Activated T-helper 9 cell treated with anti-CD3 and anti-CD28 coated beads, Interleukin-2, amount 50 U/mL, for 16 hours (primary cell): ENCODE measurements at places on chromosomes 3 and 15.

- DNase-seq: no peak
Observed at GRCh38 chr3:10468613-10469354, 36.6 kb downstream of the ATP2B2 start.

GRCh38 chr3:194054016-194054415, 81.9 kb upstream of the HES1 start:
- no peak for DNase-seq

DNA sequence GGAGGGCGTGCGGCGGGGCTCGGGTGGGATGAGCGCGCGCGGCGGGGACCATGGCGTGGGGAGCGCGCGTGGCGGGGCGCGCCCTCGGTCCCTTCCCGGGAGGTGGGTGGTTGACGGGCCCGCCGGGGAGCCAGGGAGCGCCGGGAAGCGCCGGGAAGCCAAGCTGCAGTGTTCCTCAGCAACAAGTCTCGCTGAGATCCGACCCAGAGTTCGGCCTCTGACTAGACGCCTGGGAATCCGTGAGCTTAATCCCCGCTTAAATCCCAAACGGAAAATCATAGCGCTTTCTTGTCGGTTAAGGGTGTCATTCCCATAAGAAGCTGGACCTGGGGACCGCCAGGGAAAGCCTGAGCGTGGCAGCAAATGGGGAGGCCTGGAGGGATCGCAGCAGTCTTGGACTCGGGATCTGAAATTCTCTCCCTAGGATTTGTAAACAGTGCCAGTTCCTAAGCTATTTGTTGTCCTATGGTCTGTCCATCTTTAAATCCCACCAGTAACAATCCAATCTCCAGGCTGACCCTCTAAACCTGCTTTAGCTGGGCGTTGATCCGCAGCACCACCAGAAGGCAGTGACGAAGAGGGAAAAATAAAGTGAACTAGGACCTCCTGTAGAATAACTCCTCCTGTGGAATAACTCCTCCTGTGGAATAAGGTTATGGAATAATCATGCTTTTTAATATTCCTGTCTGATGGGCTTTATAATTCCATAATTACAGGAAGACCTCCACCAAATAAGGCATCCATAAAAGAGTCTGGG, 570 bp upstream of the NEDD4 start:
- no peak for DNase-seq

DNA sequence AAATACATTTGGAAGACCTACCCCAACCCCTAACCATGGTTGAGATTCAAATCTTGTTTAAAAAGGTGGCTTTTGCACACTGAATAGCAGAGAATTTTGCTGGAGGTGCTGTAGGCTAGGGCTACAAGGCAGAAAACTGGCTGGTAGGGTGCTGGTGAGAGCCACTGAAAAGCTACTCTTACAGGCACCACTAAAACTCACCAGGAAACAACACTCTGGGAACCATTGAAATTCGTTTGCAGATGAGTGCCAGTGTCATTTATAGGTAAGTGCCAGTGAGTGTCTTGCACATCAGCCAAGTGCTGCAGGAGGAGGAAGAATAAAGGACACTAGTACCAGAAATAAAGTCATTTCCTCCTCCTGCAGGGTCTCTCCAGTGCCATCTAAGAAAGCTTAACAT, 610.2 kb downstream of the ZNF385D start:
- no peak for DNase-seq

GRCh38 chr3:189898559-189899153, 222.0 kb downstream of the P3H2 start:
- no peak for DNase-seq

DNA sequence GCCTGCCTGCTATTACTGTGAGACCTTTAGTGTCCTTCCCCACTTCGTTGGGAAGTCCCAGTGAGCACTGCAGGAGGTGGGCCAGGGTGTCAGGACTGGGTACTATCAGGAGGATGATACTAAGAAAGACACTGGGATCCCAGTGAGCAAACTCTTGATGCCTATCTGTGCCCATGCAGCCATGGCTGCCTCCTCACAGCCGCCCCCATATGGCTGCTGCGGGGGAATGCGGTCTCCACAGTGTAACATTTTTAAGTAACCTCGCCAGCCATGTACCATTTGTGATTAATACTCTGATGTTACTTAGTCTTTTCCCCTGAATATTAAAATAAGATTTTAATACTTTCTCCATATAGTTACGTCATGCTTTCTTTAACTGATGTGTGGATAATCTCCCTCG, 312.2 kb downstream of the RYR3 start:
- DNase-seq: no peak

- no peak for DNase-seq
Observed at GRCh38 chr15:68379058-68379758, 52.8 kb downstream of the ITGA11 start.

DNA sequence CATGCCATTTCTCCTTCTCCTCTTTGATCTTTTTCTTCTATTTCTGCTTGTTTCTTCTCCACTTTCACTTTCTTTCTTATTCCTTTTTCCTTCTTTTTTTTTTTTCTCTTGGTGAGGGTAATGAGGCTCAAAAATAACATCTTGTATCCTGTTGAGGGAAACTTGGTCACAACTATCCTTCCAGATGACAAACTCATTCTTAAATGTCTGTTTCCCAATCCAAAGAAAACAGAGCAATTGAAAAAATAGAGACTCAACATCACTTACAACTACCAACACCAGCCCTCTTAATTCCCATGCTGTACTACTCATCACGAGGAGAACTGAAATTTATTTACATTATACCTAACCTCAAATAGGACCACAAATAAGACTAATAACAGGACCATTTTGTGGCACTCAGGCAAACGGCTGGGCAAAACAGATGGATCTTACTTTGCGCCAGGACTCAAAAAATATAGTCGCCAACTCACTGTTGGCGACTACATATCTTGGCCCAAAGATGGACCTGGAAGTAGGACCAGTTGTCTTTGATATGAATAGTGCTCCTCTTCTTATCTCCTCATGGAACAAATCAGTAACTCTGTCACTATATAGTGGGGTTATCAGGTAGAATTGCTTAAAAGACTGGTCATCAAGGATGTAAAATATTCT, 343.9 kb downstream of the ZBTB20 start:
- no peak for DNase-seq

- no peak for DNase-seq
Observed at GRCh38 chr3:10977892-10978510, 14.5 kb upstream of the SLC6A1 start.

- DNase-seq: no peak
Observed at GRCh38 chr15:59349680-59350420, 22.8 kb downstream of the MYO1E start.

GRCh38 chr3:7194071-7194835, 333.3 kb downstream of the GRM7 start:
- DNase-seq: no peak

- no peak for DNase-seq
Observed at GRCh38 chr3:133295199-133295901, 104.5 kb upstream of the BFSP2 start.

DNA sequence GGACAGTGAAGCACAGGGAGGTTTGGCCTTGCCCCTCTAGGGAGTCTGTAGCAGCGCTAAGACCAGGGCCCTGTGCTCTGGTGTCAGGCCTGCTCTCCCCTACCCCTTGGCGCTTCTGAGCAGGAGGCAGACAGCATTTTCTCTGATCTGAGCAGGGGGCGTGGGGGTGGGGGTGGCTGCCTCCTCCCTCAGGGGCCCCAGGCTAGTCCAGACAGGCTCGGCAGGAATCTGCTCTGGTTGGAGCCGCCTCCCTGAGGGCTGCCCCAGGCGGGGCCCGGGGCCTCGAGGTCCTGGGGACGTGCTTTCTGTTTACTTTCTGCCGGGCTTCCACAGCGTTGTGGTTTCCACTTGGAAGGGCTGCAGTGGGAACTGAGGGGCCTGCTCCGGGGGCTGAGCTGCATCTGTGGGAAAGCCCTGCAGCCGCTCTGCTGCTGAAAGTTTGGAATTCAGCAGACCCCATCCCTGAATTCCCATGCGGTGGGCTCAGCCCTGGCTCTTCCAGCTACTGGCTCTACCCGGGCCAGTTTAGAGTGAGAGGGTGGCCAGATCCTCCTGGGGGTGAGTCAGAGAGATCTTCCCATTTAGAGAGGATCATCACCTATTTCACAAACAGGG, 105.4 kb downstream of the LINGO1 start:
- DNase-seq: no peak

GRCh38 chr3:32743934-32744333, 58.9 kb downstream of the CNOT10 start:
- DNase-seq: no peak

GRCh38 chr15:99006904-99007495, 592 bp downstream of the PGPEP1L start:
- DNase-seq: no peak

DNA sequence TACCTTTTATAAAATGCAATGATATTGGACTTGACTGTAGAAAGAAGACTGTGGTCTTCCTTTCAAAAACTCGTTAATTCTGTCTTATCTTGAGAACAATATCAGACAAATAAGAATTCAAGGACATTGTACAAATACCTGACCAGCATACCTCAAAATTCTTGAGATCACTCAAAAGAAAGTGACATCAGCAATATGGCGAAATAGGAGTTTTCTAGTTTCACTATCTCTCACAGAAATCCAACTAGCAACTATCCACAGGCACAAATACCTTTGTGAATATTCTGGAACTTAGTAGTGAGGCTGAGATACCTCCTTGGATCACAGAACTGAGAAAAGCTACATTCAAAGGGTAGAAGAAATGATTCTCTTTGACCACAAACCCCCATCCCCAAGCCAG, 419.7 kb downstream of the ZNF385D start:
- no peak for DNase-seq

DNA sequence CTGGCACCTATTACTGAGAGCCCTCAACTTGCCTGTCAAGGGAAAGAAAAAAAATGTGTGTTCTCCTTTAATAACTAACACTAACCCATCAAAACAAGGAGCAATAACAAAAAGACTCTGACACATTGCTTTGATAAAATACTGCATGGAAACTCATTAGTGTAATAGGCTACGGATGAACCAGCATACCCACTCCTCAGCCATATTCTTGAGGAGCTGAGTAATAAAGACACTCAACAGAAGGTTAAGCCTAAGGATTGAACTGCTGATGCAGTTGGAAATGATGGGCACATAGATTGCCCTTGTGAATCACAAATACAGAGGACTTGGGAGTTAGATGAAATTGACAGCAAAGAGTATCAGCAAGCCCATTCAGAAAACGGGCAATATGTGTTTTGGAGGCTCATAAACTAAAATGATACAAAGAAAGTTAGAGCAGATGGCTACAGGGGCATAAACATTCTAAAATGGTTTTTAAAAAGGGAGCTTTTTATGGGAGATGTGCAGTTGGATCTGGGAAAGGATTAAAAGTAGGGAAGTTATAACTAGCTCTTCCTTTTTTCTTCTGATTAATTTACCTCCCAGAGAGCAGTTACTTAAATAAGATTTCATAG, 447.6 kb upstream of the IL12A start:
- DNase-seq: no peak

DNA sequence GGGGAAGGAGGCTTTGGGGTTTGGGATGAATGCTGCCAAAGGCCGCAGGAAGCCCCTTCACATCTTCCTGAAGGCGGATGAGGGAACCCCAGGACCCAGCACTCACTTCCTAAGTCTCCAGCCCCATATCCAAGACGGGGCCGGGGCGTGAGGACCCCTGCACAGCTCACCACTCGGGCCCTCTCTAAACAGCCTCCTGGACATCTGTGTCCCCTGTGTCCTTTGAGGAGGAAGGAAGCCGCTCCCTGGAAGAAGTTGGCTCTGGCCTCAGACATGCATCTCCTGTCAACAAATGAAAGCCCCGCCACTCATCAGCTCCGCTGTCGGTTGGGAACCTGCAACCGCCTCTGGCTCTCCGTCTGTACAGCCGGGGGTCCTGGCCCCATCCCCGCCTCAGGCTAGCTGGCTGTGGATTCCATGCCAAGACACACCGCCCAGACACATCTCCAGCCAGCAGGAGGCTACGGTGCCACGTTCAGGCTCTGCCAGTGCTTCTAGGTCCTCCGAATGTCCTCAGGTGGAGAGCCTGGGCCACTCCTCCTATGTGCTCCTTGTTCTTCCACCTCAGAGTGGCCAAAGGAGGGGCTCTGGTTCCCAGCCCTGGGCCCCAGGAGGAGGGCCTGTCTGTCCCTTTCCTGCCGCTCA, 140.0 kb upstream of the MEF2A start:
- no peak for DNase-seq

GRCh38 chr3:120780977-120781376, 38.4 kb downstream of the GTF2E1 start:
- DNase-seq: no peak

- DNase-seq: no peak
Observed at GRCh38 chr3:57864853-57865252, 108.7 kb downstream of the SLMAP start.

GRCh38 chr15:76201536-76202255, 109.6 kb downstream of the ETFA start:
- DNase-seq: no peak

GRCh38 chr15:75640483-75641178, 607 bp upstream of the IMP3 start:
- peak; percentile 30 for DNase-seq

DNA sequence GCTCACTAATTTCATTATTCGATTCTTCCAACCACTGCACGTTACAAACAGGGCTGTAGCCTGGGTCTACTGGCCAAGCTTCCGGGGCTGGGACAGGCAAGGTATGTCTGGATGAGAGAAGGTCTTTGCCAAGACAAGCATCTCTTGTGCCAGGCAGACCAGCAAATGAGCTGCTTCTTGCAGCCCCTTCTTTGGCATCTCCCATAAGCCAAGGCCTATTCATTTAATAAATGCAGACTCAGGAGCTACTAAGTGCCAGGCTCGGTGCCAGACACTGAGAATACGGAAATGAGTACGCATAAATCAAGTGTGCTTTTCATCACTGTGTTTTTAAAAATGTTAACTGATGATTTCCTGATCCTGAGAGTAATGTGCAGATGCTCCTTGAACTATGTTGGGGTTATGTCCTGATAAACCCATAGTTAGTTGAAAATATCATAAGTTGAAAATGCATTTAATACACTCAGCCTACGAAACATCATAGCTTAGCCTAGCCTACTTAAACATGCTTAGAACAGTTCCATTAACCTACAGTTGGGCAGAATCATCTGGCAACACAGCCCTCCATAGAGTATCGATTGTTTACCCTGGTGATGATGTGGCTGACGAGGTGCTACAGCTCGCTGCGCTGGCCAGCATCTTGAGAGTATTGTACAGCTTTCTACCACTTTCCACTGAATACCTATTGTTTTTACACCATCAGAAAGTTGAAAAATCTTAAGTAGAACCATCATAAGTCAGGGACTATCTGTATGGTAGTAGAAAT, 135.0 kb upstream of the CTDSPL start:
- no peak for DNase-seq

DNA sequence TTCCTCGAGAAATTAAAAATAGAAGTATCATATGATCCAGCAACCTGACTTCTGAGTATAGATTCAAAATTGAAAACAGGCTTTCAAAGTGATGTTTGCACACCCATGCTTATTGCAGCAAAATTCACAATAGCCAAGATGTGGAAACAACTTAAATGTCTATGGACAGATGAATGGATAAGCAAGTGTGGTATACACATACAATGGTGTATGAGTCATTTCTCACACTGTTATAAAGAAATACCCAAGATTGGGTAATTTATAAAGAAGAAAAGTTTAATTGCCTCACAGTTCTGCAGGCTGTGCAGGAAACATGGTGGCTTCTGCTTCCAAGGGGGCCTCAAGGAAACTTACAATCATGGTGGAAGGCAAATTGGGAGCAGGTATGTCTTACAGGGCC, 100.8 kb downstream of the KLF13 start:
- no peak for DNase-seq

- no peak for DNase-seq
Observed at GRCh38 chr15:68061602-68062001, 7.5 kb downstream of the PIAS1 start.

- no peak for DNase-seq
Observed at GRCh38 chr3:122948408-122948807, 79.2 kb downstream of the SEMA5B start.
